ENCODE measurements at places on chromosomes 12 and 14.

DNA sequence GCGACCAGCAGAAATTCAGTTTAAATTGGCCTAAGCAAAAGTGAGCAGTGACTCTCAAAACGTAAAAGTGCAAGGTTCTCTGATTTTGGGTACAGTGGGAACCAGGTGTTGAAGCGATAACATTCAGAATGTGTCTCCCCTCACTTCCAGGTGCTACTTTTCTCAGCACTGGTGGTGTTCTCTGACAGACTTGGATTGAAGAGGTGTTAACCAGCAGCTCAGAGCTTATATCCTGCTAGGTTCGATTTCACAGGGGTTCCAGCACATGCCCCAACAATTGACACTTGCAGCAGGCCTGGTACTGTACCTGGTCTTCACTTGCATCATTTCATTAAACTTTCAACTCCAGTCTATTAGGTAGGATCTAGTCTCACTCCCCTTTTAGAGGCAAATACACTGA lies 680.2 kb downstream of the VRK1 start:
- DNase-seq, result no peak

- DNase-seq, result no peak
Observed at GRCh38 chr14:66421990-66422946, 63.9 kb upstream of the CCDC196 start.

DNA sequence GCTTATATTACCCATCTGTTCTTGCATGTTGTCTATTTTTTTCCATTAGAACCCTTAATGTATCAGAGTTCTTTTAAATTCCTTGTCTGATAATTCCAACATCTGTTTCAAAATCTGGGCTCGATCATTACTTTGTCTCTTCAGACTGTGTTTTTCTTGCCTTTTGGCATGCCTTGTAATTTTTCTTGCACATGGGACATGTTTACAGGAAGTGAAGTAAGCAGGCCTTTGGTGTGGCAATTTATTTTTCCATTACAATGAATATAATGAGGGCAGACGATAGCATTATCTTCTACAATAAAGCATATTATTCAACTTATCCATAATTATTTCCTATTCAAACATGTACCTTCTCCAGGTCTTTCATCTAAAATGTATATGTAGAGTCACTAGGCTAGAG lies 48.3 kb downstream of the STXBP6 start:
- DNase-seq, result no peak

DNA sequence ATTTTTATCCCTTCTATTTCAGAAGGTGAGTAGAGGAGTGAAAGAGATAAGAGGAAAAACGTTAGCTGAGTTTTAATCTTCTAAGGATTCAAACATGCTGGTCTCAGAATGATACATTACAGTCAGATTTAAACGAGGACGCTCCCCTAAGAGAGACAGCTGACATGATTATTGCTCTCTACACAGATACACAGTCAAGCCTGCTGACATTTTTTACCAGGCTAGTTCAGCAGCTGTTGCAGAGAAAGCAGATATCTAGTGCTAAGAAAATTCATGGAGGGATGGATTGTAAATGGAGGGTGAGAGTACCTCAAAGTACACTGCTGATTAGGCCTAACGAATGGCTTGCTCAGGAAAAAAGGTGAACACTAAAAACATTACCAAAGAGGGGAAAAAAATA lies 31.9 kb upstream of the SOS2 start:
- no peak for DNase-seq

DNA sequence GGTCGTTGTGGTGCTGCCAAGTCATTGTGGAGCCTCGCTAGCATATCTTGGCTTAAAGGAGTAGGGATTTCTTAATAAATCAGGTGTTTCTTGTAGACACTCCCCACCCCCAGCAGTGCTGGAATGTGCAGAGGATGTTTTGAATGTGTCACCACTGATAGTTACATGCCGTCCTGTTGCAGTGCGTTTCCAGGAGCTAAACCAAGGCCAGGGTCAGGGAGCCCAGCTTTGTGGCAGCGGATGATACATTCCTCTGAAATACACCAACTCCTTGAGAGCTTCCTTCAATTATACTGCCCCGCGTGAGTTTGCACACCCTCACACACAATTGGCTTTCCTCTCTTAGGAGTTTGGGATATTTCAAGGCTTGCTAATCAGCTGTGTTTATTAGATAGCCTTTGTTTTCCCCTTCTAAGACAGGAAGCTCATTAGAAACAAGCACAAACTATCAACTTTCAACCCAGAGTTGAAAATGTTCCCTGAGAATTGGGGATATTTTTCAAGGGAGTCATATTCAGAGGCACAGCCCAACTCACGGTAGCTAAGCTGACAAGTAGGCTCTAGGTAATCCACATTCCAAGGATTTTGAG lies 154.9 kb downstream of the C12orf75 start:
- DNase-seq, result no peak
